ENCODE measurements at places on chromosomes 3 and 15.

DNA sequence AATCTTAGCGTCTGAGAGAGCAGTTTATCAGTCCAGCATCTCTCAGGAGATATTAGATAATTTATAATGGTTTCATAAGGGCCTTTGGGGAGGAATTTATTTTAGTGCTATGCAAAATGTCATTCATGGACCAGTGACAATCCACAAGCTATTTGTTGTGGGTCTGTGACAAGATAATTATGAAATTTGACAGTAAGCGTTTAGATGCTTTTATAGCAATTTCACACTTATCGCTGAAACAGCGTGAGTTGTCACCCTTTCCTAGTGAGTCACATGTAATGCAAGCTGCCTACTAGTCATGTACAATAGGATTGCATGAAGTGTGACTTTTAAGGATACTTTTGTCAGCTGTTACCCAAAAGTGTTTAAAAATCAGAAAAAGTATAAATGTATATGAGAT, 315.6 kb upstream of the THBS1 start:
- no peak for DNase-seq

GRCh38 chr15:73851689-73852088, 21.7 kb upstream of the TBC1D21 start:
- peak; percentile 76 for DNase-seq

DNA sequence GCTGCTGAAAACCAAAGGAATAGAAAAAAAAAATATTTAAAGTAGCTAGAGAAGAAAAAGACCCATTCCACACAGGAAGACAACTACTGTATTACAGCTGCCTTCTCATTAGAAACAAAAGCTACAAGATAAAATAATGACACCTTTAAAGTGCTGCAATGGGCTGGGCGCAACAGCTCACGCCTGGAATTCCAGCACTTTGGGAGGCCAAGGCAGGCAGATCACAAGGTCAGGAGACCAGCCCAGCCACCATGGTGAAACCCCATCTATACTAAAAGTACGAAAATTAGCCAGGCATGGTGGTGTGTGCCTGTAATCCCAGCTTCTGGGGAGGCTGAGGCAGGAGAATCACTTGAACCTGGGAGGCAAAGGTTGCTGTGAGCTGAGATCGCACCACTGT, 31.0 kb downstream of the TRPM7 start:
- DNase-seq = no peak

DNA sequence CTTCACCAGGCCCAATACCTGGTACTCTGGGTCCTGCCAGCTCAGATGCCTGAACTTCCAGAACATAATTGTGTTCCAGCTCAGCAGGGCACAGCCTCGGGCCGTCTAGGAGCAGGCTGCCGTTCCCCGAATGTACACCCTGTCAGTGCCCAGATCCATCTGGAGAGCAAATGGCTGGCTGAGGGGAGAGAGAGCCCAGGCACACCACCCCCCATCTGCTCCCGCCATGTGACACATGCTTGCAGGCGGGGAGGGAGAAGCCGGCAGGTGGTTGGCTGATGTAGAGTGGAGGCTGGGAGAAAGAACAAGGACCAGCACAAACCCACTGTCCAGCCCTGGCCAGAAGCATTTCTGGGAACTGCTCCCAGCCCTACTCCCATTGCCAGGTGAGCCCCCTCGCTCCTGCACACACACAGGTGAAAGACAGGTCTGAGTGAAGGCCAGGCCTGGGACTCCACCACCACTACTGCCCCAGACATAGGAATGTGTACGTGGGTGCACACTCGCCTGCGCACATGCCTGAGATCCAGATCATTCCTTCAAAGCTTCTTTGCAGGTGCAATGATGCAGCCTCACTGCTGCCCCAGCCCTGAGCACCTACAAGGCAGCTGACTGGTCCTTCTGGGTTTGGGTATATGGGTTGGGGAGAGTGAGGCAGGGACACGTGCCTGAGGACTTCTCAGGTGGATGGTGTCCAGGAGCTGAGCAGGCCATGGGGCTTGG, 53.5 kb downstream of the SEMA5B start:
- no peak for DNase-seq

DNA sequence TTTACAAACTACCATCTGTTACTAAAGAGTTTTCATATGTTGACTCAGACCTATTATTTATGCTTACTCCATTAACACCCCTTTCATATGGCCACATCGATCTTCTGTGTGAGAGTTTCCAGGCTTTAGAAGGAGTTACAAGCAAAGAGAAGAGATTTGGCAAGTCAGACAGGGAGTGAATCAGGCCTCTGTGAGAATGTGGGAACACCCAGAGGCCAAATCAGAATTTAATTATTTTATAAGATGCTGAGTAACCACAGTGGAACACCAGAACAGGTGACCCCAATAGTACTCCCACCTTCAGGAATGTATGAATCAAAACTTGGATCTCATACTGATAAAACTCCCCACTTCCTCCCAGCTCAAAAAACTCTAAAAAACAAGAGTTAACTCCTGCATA, 42.0 kb downstream of the IFT57 start:
- no peak for DNase-seq

GRCh38 chr3:73805435-73805834, 180.7 kb upstream of the PDZRN3 start:
- DNase-seq = no peak

- no peak for DNase-seq
Measured at GRCh38 chr15:72082176-72082575, 35.8 kb downstream of the MYO9A start.

GRCh38 chr15:51751697-51752683, 593 bp downstream of the TMOD2 start:
- peak; percentile 50 for DNase-seq

DNA sequence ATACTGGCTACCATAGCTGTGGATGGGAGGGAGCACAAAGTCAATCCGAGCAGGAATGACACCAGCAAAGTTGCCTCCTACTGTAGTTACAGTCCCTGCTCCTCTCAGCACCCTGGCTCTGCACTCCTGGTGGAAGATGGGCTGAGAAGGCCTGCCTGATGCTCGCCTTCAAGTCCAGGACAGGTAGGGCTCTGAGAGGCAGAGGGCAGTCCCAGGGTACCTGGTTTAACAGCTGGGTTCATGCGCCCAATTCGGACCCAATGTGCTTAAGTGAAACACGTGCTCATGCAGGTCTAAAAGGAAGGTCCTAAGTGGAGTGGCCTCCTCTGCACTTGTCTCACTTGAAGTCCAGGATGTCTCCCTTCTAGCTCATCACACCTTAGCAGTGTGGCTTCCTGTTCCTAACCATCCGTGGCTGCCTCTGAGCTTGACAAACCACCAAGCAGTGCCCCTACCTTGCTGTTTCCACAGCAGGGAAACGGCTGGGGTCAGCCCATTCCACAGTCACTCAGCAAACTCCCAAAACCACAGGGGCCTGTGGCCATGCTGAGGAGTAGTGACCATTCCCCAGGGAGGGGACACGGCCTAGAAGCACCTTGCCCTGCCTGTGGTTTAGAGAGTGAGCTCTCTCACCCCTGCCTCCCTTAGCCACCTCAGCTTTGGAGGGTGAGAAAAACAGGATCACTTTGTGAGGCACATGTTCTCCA, 3.9 kb upstream of the MUSTN1 start:
- no peak for DNase-seq

Data from endothelial cell (in vitro differentiated cells).